Activated T-cell treated with anti-CD3 and anti-CD28 coated beads for 48 hours (primary cell): ENCODE measurements at places on chromosomes 1 and 21.

GRCh38 chr21:37737996-37738395, 178.3 kb downstream of the KCNJ6 start:
- DNase-seq: no peak

DNA sequence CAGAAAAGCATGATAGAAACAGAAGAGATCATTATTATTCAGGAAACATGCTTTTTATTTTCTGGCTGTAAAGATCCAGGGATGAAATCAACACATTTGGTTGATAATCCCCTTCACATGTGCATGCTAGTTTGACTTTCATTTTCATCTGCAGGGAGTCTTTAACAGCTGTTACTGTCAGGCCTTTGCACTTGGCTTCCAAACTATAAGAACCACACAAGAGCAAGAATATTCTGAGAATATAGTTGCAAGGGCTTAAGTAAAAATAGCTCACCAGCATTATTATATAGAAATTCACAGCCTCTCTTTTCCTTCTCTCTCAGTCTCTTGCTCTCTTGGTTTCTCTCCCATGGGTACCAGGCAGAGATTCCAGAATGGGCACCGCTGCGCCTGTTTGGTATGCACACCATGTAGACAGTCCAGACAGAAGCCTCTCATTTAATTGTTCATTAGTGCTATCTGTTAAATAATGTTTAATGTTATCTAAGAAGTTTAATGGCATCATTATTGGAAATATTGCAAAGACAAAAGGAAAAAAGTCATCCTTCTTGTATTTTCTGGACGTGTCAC, 622.3 kb upstream of the PLXNA2 start:
- DNase-seq: no peak

- DNase-seq: no peak
Measured at GRCh38 chr1:48757363-48757762, 19.3 kb downstream of the BEND5 start.

- peak; percentile 17 for DNase-seq
Measured at GRCh38 chr1:68116643-68117235, 66.3 kb upstream of the DIRAS3 start.

GRCh38 chr1:8477166-8477982, 159.5 kb downstream of the SLC45A1 start:
- peak; percentile 23 for DNase-seq

DNA sequence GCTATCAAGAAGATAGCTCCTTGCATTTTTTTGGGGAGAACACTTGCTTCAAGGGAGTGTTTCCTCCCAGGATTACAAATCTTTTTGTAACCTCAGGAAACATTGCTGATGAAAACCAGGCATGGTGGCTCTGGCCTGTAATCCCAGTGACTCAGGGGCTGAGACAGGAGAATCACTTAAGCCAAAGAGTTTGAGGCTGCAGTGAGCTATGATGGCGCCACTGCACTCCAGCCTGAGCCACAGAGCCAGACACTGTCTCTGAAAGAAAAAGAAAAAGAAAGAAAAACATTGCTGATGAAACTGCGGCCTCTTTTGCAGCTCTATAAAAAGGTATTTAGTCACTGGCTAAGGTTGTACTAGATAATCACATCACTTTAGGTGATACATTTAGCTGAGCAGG, 7.3 kb downstream of the RNU1-2 start:
- DNase-seq: no peak

- DNase-seq: no peak
Measured at GRCh38 chr1:203323587-203323986, 18.3 kb downstream of the BTG2 start.

- no peak for DNase-seq
Measured at GRCh38 chr1:185960422-185961321, 226.5 kb downstream of the HMCN1 start.

- no peak for DNase-seq
Measured at GRCh38 chr1:202197653-202198365, 4.2 kb downstream of the LGR6 start.

GRCh38 chr21:32587120-32587519, 1.8 kb upstream of the TCP10L start:
- no peak for DNase-seq

DNA sequence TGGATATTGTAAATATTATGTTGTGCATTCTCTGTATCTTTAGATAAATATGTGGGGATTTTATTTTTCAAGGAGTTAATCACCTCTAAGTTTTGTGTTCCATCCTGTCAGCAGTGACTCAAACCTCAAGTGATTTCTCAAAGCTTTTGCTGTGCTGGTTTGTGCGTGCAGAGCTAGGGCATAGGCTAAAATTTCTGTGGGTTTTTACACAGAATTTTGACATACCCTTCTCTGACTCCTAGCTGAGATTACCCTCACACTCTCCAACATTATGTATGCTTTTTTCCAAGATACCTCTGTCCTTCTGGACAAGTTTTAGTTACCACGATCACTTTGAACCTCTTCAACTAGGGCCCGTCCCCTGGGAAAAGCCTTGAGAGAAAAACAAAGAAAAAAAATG, 384.9 kb downstream of the NCAM2 start:
- DNase-seq: no peak

- DNase-seq: no peak
Measured at GRCh38 chr21:43269957-43270705, 101.3 kb downstream of the CRYAA start.
